ENCODE measurements at places on chromosomes 1 and 21. TPM values are rescaled to one million over a fixed set of nuclear protein-coding genes. Genes with fewer than 3 reads are reported as not detected.

DNA sequence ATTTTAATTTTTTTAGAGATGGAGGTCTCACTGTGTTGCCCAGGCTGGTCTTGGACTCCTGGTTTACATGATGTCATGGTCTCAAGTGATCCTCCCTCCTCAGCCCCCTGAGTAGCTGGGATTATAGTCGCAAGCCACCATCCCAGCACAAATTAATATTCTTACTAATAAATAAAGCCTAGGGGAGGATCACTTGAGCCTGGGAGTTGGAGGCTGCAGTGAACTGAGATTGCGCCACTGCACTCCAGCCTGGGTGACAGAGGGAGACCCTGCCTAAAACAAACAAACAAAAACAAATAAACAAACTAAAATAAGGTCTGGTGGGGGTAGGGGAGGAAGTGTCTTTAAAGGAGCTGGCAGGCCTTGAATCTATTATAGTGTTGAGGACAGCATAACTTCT, 8.7 kb upstream of the GADD45A start:
- DNase-seq = no peak

DNA sequence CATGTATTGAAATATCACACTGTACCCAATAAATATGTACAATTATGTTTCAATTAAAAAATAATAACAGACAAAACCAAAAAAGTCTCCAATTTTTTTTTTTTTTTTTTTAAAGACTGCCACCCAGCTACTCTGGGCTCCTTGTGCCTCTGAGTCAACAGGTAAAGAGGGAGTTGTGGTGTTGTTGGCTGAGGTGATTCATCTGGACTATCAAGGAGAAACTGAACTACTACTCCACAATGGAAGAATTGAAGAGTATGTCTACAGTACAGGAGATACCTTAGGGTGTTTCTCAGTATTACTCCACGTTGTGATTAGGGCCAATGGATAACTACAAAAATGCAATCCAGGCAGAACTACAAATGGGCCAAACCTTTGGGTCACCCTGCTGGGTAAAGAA, 67.9 kb downstream of the SCMH1 start:
- no peak for DNase-seq

DNA sequence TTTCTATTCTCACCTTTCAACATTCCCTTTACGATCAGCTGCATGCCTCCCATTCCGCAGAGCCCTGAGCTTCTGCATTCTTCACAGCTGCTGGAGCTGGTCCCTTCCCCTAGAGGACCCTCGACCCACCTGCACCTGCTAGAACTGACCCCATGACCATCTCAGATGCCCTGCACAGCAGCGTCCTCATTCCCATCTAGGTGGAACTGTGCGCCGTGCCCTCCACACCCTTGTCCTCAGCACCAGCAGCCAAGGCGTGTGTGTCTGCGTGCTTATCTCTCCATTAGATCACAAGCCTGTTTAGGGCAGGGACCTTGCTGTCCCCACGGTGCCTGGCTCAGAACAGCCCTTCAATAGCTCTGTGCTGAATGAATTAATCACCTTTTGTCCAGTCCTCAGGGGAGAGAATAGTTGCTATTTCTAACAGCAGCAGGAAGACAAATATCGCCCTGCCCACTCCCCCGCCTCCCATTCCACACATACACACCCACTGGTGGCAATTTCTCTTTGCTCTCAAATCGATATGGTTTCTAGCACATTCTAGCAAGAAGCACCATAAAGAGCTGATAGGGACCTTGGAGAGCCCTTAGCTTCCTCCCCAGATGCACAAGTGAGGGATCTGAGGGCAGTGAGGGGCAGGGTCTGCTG, 61.7 kb downstream of the KCNN3 start:
- DNase-seq = no peak

DNA sequence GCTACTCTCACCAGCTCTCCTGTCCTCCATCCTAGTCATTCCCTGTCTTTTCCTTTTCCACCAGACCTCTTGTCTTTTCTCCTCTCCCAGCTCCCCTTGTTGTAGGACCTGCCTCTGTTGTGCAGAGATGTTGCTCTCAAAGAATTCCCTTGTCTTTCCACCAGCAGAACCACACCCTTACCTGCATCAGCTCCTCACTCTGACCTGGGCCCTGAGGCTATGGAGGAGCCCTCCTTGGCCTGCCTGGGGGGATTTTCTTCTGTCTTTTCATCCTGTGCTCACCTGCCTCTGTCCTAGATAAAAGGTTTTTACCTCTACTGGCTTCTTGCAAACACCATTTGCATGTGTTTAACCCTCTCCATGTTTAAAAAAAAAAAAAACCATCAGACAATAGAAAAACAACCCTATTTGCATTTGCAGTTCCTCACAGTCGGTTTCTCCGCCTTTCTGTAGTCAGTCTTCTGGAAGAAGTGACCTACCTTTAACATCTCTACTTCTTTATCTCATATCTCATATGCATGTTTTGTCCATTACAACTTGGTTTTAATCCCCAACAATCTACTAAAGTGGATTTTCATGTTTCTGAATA, 12.1 kb downstream of the FCRL5 start:
- DNase-seq = no peak

- no peak for DNase-seq
These were observed 854.1 kb upstream of the B3GALT2 start for GRCh38 chr1:194040496-194040895.

DNA sequence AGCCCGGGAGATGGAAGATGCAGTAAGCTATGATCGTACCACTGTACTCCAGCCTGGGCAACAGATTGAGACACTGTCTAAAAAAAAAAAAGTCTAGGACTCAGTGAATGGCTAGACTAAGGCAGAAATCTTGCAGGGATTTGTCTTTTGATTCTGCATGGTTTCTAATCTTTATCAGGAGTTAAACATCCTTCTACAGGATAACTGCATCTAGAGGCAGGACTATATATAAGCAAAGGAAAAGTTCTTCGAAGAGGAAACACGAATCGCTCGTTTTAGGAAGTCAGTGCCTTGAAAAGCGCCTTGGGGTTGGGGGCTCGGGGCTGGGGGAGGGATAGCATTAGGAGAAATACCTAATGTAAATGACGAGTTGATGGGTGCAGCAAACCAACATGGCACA, 602 bp upstream of the UFC1 start:
- DNase-seq = no peak

DNA sequence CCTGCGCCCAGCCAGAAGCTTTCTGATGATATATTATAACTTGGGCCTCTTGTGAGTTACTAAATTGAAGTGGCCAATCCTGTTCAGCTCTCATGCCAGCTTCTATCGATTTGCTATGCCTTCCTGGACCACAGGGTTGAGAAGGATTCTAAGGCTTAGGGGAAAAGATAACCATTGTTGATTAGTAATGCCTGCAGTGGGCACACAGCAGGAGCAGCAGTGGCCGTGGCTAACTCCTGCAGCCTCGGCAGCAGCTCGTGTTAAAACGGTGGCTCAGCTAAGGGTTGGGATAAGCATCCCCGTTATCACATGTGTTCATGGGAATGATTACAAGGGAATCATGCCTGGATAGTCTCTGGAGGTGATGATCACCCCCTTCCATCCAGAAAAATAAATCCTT, 20.5 kb upstream of the KCNE2 start:
- DNase-seq = no peak

DNA sequence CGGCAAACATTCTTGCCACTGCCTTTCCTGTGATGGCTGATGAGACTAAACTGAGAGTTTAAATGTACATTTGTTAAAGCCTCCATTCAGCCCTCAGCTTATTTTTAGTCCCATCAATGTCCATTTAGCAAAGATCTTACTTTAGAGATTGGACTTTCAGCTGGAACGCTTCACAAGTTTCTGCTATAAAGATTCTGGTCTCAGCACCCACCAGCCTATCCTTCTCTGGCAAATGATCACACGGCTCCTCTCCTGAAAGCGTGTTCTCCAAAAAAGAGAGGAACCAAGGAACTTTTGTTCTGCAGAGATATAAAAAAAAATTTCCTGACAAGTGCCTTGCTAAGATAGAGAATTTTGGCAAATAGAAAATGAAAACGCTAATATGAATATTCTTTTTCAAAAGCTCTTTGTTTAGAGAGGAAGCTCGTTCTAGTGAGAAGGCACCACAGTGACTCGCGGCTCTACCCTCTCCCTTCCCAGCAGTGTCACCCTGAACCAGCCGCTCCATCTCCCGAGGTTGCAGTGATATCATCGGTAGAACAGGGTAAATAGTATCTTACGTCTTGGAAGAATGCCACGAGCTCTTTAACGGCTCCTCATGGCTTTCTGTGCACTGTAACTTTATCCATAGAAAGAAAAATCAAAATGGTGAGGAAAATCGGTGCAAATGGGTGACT, 200.2 kb downstream of the APP start:
- DNase-seq = no peak

GRCh38 chr1:201556841-201557571, 18.1 kb downstream of the NAV1 start:
- no peak for DNase-seq

- DNase-seq = peak; percentile 38
These were observed 19.9 kb downstream of the FOXO6 start for GRCh38 chr1:41380979-41381691.

DNA sequence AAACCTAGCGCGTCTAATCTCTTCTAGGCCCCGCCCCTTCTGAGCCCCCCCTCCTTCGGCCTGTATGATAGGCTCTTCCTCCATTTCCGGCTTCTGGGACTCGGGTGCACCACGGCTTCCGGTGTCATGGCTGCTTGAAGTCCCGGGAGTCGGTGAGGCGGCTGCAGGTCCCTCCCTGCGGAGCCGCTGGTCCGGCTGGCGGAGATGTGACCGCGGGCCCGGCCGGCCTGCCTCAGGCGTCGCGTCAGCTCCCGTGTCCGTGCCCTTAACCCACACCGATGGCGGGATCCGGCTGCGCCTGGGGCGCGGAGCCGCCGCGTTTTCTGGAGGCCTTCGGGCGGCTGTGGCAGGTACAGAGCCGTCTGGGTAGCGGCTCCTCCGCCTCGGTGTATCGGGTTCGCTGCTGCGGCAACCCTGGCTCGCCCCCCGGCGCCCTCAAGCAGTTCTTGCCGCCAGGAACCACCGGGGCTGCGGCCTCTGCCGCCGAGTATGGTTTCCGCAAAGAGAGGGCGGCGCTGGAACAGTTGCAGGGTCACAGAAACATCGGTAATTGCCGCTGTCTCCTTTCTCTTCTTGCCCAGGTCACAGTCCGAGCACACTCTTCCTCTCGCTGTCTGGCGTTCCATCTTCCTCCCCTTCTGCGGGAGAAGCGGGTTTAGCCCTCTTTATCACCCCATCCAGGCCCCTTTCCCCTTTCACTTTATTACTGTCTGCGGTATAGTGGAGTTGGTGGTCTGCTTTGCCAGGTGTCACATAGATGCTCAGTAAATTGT, at the start of gene UHMK1:
Gene UHMK1, plus strand, starts transcription at position 96 of the 773 bp plus-strand sequence. Its CDS starts 183 bp downstream, at position 279.
- peak; percentile 86 for DNase-seq

LRRC71 gene
- total RNA-seq = not detected

AGL gene
- total RNA-seq = 16.2 TPM

SLAMF7 gene
- 152 TPM for total RNA-seq

NECTIN4 gene
- 0.12 TPM for total RNA-seq

RASAL2 gene
- not detected for total RNA-seq

All from activated naive CD8-positive, alpha-beta T cell treated with anti-CD3 and anti-CD28 coated beads for 36 hours (primary cell).